Muscle of arm (tissue), 14 donors: ENCODE measurements at places on chromosomes 6 and 20. TPM values are rescaled to one million over a fixed set of nuclear protein-coding genes. Genes with fewer than 3 reads are reported as not detected.
A peak's percentile ranks its signal among the peaks of the same experiment; 100 is the strongest.

Gene ATF6B
- 46.5 TPM for polyA plus RNA-seq

Gene ARMC12
- polyA plus RNA-seq = 0.91 TPM

Gene ARMC2
- not detected for polyA plus RNA-seq

Gene NKX2-4
- polyA plus RNA-seq = not detected

Gene HTR1E
- not detected for polyA plus RNA-seq

Gene ZNF165
- polyA plus RNA-seq = 0.83 TPM

Gene COL12A1
- polyA plus RNA-seq = 699 TPM

Gene CEP85L
- 31.1 TPM for polyA plus RNA-seq

Gene ZNF391
- 5.8 TPM for polyA plus RNA-seq

Gene ZKSCAN4
- 6.5 TPM for polyA plus RNA-seq

Gene ZBTB12
- 17.3 TPM for polyA plus RNA-seq

- DNase-seq = no peak
Observed at GRCh38 chr6:106474466-106474865, 113.9 kb downstream of the CRYBG1 start.

GRCh38 chr20:38181207-38181801 lies 16.2 kb upstream of the TGM2 start:
- no peak for DNase-seq

GRCh38 chr6:117264369-117264691 lies 1.0 kb upstream of the VGLL2 start:
- DNase-seq = no peak

GRCh38 chr6:24644377-24644776 lies 1.6 kb downstream of the KIAA0319 start:
- no peak for DNase-seq

- DNase-seq = no peak
Observed at GRCh38 chr6:14453712-14454472, 336.3 kb downstream of the CD83 start.

DNA sequence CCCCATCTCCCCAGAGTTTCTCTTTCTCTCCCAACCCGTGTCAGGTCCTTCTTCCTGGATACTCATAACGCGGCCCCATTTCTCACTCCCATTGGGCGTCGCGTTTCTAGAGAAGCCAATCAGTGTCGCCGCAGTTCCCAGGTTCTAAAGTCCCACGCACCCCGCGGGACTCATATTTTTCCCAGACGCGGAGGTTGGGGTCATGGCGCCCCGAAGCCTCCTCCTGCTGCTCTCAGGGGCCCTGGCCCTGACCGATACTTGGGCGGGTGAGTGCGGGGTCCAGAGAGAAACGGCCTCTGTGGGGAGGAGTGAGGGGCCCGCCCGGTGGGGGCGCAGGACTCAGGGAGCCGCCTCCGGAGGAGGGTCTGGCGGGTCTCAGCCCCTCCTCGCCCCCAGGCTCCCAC lies at the start of gene HLA-F:
HLA-F (plus strand) TSS at position 173 of the 404 bp plus-strand sequence; CDS start at position 203, 30 bp downstream.
- DNase-seq = peak; percentile 76

- DNase-seq = no peak
Observed at GRCh38 chr6:110971468-110971867, 10.4 kb upstream of the RPF2 start.

- no peak for DNase-seq
Observed at GRCh38 chr6:39209911-39210310, 19.4 kb downstream of the KCNK5 start.

DNA sequence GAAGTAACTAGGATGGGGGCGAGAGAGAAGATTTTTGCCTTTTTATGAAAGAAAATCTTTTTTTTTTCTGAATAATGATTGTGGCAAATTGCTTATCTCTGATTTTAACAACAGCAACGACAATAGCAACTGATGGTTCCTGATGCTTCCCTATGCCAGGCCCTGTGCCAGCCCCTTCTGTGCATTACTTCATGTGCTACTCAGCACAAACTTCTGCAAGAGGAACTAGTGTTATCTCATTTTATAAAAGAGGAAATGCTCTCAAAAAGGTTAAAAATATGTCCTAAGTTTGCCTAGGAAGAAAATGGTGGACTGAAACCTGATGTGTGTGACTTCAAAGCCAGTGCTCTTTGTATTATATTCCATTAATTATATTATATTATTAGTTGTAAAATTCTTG lies 74.0 kb upstream of the RALGAPA2 start:
- no peak for DNase-seq

- DNase-seq = no peak
Observed at GRCh38 chr6:33416386-33417127, 1.4 kb downstream of the CUTA start.

DNA sequence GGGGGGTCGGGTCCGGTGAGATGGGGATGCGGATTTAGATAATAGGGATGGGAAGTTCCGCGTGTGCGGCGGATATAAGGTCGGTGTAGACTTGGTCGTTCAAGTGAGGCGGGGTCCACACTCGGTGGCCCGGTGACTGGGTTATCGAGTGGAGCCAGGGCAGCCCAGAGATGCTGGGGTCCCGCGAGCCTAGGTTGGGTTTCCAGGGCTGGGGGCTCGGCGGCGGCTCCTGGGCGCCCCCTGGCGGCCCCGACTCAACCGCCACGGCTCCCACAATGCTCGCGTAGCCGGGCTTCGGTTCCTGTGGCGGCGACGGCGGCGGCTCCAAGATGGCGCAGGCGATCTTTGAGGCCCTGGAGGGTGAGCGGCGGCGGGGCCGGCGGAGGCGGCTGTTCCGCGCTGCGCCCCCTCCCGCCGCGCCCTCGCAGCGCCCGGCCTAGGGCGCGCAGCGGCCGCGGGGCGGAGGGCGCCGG lies at the start of gene ZNF341:
ZNF341 (plus strand) TSS at position 304 of the 473 bp plus-strand sequence; CDS start at position 330, 26 bp downstream.
- DNase-seq = no peak

DNA sequence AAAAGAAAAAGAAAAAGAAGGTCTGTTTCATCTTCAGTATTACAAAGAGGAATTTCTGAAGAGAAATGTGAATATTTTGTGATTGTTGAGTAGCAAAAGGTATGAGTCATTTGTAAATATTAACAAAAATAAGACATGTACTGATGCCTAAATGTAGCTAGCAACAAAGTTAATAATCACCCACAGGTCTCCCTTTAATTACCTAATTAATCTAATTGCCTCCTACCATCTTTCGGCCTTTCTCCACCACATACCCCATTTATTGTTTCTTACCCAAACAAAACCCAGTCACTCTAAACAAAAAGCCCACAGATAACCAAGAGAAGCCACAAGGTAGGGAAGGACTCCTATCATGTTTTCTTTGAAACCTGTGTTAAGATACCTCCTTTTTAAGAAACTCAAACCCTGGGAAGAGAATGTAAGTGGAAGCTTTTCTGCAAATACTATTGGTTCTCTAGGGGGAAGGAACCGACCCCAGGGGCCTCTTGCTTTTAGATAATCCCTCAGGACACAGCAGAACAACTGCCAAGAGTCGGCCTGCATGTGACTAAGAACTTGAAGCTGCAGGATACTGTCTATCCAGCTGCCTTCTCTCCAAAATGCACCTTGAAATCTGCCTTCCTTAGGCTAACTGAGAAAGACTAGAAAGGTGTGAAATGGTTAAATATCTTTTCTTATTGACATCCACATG lies 16.1 kb upstream of the STK38 start:
- no peak for DNase-seq

GRCh38 chr6:39228111-39228971 lies 934 bp downstream of the KCNK5 start:
- no peak for DNase-seq

DNA sequence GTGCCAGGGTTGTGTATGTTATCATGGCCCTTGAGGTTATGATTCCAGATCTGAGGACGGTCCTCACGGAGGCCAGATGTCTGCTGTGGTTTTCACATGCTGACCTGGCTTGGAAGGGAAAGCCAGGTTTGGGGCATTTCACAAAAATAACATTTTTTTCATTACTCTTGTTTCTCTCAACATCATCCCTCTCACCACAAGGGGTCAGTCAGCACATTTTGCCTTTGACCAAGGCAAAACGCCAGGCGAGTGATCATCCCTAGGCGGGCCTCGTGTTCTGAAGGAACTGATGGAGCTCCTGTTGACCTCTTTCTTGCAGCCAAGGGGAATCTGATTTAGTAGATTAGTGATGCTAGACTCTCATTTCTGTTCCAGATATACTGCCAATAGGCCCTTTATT lies 133.5 kb downstream of the TBC1D7 start:
- DNase-seq = peak; percentile 55

DNA sequence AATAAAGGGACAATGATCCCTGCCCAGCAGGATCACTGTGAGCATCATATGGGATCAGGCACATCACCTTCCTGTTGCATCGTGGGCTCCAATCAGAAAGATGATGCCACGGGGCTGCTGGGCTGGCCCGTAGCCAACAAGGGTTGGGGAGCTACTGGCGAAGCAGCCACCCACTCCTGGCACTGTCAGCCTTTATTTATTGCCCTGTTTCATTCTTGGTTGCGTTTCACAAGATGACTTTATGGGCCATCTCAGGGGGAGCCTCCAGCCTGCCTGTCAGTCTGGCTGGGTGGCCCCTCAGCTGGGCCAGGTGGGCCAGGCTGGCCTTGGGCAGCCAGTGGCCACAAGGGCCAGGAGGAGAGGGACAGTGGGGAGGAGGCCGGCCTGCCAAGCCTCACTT lies 17.3 kb downstream of the VSTM2L start:
- no peak for DNase-seq

DNA sequence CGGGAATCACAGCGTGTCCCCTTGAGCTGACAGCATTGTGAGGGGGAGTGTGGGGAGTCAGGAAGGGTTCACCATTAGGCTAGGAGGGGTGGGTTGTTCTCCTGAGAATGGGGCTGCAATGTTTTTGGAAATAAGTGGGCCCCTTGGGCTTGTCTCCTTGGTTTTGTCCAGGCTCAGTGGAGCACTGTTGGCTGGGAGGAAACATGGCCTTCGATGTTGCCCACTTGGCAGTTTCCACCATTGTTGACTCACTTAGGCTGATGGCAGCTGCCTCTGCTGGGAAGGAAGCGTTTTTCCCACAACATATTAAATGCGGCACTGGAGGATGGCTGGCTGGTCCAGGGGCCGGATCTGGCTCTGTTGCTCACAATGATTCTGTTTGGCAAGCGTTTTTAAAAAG lies 512.1 kb downstream of the QKI start:
- DNase-seq = peak; percentile 34

GRCh38 chr6:12533586-12533985 lies 183.0 kb upstream of the PHACTR1 start:
- no peak for DNase-seq

GRCh38 chr6:16787128-16787682 lies 25.9 kb upstream of the ATXN1 start:
- DNase-seq = no peak

DNA sequence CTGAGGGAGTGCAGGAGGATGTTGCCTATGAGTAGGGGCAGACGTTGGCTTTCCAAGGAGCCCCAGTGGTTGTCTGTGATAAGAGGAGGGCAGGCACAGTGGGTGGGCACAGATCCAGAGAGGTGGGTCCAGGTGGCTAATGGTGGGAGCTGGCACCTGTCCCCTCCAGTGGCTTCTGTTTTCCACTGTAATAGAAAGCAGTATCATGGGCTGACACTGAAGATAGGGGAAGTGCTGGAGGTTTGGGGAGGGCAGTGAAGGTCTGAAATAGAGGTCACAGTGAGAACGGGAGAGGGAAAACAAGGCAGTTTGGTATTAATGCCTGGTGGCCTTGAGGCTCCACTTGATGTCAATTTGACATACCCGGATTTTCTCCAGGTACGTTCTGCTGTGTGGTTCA lies 10.5 kb upstream of the TXNDC5 start:
- no peak for DNase-seq

DNA sequence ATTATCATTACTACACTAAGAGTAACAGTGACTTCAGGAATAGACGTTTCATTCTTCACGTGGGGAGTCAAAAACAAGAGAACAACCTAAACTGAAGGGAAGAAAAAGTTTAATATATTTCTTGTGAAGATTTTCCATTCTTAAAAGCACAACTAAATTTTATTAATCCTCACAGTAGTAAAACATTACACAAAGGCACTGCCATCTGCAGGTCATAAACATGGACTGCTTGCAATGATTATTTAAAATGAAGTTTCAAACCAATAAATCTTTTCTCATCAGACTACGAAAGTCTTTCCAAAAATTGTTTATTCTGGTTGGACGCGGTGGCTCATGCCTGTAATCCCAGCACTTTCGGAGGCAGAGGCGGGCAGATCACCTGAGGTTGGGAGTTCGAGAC lies 2.6 kb downstream of the NCOA5 start:
- no peak for DNase-seq

- no peak for DNase-seq
Observed at GRCh38 chr6:118656847-118657451, 5.6 kb upstream of the CEP85L start.

DNA sequence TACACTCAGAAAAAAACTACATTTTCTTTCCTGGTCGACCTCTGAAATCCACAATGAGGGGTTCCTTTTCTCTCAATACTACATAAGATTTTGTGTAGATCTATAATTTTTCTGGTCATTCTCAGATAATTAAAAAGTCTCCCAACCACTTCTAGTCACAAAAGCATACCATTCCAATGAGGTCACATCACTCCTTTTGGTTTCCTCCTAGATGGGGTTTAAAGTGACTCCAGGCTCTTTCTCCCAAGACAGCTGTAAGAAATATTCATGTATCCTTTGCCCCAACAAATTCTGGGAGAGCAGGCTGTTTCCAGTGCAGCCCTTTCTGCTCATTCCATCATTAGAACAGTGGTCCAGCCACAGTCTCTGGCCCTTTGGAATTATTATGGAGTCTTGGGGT lies 43.1 kb upstream of the BEND6 start:
- no peak for DNase-seq

DNA sequence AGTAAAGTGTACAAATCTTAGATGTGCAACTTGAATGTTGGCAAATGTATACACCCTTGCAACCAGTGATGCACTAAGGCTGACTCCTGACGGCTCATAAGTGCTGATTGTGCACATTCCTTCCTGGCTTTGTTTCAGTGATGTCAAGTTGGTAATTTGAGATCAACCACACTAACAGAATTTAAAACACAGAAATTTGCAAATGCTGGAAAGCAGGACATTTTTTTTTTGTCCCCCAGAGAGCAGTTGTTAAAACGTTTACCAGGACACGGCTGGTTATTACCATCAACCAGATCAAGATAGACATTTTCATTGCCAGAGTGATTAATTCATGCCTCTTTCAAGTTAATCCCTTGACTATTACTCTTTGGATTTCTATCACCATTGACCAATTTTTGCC lies 735.6 kb downstream of the RFPL4B start:
- no peak for DNase-seq

DNA sequence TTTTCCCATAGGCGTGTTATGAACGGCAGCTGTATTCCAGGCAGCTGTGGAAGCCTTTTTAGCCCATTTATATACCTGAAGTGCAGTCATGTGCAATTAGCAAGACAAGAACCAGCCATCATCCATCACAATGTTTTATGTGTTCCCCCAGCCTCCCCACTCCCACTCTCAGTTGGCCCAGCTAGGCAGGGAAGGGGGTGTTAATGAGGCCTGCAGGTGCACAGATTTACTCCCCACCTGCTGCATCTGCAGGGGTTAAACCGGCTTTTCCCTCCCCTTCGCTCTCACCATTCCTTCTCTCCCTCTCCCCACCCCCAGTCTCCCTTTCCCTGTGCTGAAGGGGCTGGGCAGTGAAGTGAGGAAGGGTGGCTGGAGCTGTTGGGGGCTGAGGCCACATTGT lies 149.8 kb upstream of the AKAP12 start:
- no peak for DNase-seq

GRCh38 chr6:95084867-95085266 lies 492.5 kb upstream of the MANEA start:
- DNase-seq = no peak
